ENCODE measurements at places on chromosomes 7 and 10.
A peak's percentile ranks its signal among the peaks of the same experiment; 100 is the strongest.

DNA sequence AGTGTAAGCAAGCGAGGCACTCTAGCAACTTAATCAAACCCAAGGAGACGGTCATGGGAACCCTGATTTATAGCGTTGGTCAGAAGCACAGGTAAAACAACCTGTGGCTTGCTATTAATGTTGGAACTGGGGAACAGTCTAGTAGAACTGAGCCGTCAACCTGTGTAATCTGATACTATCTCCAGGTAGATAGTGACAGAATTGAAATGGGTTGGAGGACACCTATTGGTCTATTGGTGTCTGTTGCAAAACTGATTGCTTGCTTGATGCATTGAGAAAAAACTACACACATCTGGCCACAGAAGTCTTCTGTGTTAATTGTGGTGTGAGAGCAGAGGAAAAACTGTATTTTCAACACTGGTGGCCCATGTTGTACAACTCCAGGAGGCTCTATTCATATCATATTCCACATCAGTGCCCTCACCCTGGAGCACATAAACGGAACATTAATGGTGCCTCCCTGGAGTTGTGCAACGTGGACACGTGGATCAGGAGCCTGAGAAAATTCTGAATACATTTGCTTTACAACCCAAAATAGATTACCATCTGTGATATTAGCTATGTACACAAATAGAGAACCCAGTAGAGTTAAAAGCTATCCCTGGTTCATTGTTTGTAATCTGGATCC, 112.2 kb downstream of the MYO3A start:
- no peak for DNase-seq

DNA sequence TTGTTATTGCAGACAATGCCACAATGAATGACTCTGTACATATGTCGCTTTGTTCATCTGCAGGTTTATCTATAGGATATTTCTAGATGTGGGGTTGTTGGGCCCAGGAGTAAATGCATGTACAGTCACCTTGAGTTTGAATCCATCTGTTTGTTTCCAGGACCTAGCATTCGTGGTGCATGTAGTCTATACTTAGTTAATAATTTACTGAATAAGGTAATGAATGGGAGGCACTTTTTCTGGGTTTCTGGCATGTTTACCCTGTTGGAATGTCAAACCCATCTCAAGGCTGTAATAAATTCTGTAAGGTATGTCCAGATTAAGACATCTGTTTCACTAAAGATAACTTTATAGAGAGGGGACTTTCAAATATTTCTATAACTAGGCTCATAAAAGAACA, 23.5 kb downstream of the HECTD2 start:
- no peak for DNase-seq

- no peak for DNase-seq
These were observed 26.6 kb upstream of the DDC start for GRCh38 chr7:50591480-50592438.

GRCh38 chr7:141701489-141702046, 398 bp downstream of the DENND11 start:
- peak; percentile 82 for DNase-seq

DNA sequence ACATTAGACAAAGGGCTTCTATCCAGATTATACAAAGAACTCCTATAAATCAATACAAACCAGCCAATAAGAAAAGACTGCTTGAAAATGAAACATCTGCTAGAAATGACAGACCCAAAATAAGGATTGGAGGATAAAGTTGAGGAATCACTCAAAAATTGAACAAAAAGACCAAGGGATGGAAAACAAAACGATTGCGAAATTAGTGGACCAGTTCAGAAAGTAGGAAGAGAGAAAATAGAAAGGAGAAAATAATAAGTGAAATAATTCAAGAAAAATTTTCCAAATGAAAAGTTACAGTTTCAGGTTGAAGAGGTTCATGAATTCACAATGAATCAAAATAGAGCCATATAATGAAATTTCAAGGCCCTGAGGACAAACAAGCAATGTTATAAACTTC, 115.8 kb upstream of the CTBP2 start:
- DNase-seq: no peak

DNA sequence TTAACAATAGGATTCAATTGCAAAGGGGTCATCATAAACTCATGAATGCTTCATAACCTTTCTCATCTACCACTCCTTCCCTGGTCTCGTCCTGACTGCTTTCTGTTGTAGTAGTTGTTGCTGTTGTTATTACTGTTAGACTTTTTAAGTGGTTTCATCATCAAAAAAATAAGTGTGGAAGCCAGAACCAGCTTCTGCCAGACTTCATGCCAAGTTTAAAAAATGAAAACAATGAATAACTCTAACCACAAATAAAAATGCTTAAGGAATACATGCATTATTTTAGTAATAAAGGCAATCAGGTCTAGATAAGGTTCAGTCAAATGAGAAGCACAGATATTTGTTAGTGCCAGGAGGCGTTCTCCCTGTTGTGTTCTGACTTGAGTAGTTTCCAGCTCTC, 85.4 kb downstream of the PCLO start:
- DNase-seq: no peak

DNA sequence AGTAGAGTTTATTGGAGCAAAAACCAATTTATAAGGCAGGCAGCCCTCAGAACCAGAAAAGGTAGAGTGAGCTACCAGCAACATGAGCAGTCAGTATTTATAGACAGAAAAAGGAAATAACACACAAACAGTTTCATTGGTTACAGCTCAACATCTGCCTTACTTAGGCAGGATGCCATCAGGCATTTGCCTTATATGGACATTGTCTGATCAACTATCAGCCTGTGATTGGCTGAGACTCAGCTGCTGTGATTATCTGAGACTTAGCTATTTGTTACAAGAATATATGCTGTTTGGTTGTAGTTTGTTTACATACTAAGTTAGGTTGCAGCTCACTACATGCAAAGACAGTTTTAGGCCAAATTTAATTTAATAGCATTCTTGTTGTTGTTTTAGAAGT, 60.4 kb upstream of the CDK1 start:
- DNase-seq: no peak

- peak; percentile 98 for DNase-seq
These were observed at the start of gene MTPN for GRCh38 chr7:135977007-135977741. Gene MTPN, minus strand, starts transcription at chr7:135977359. Its CDS starts 259 bp downstream, at chr7:135977100.

DNA sequence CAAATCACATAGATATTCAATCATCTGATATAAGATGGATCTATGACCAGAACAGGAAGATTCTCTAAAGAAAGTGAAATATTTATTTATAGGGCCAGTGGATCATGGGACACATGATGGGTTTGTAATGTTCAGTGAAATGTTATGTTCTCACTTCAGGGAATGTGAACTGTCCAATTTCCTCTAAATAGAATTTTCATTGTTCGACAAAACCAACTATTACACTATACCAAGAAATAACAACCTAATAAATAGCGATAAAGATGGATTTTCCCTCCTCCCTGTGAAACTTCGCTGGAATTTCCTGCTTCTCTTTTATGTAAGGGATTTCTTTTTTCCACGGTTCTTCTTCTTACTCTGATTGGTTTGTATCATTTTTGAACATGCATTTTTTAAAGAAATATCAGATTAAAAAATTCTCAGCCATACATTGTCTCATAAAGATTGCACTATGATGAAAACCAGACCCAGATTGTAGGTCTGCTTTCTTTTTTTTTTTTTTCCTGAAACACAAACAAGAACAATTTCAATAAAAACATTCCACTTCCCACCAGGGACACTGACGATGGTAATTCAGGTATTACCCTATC, 139.8 kb upstream of the ZEB1 start:
- DNase-seq: no peak

GRCh38 chr10:101694674-101695403, at the start of gene FBXW4:
Gene FBXW4, minus strand, starts transcription at chr10:101695170. Its CDS starts 65 bp downstream, at chr10:101695105.
- peak; percentile 84 for DNase-seq

- DNase-seq: no peak
These were observed 161.7 kb upstream of the TPK1 start for GRCh38 chr7:144997512-144997911.

DNA sequence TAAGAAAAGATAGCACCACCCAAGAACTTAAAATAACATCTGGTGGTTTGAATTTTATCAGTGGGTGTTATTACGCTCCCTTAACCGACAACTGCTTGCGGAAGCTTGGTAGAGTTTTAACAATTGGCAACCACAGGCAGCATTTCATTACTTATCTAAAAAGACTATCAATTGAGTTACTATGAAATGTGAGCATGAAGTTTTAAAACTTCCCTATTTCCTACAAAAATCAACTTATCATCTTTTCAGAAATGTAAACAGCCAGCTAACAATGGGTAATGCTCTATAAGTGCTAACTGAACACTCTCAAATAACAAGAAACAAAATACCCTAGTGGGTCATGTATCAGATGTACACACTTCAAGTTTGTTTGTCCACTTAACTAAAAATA, 68.8 kb downstream of the OSBPL3 start:
- peak; percentile 34 for DNase-seq

DNA sequence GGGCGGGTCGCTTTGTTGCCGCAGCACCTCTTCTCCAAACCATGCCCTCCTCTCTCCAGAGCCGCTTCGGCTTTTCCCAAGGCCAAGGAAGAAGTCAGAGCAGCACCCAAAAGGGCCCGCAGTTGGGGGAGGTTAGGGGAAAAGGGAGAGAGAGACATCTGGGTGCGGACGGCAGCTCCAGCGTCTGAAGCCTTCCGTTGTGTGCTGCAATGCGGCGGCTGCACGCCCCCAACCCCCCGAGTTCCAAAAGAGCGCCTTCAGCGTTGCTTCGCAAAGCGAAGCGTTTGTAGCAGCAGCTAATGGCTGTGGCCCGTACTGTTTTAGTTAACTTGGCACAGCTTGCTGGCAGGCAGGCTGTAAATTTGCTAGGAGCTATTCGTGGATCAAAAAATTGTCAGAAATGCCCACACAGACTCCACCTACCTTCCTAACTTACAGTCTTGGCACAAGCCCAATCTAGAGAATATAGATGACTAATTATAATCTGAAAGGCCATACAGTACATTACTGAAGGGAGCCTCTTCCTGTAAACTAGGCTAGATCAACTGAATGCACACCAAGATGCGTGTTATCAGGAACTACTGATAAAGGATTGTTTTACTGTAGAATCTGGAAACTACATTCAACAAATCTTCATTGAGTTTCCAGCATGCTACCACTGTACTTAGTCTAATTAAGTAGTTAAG, 1.1 kb upstream of the KBTBD2 start:
- DNase-seq: peak; percentile 68

- DNase-seq: peak; percentile 40
These were observed 54.3 kb downstream of the CLIP2 start for GRCh38 chr7:74343281-74344131.

DNA sequence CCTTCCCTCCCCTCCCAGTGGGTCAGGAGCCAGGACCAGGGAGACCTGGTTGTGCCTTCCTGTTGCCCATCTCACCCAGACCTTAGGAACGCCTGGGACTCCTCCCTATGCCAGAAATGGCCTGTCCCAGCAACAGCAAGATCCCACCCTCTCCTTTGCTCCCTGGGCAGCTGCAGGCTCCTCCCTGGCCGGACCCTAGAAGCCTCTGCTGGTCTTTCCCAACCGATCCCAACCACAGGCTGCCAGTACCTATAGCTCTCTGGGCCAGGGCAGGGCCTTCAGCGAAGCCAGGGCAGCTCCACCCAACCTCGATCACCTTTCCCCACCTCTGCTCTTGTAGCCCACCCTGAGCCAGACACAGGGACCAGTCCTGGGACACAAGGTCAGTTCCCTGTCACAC, 21.9 kb downstream of the LDB3 start:
- DNase-seq: no peak

GRCh38 chr7:14048889-14049288, 59.4 kb upstream of the ETV1 start:
- no peak for DNase-seq

DNA sequence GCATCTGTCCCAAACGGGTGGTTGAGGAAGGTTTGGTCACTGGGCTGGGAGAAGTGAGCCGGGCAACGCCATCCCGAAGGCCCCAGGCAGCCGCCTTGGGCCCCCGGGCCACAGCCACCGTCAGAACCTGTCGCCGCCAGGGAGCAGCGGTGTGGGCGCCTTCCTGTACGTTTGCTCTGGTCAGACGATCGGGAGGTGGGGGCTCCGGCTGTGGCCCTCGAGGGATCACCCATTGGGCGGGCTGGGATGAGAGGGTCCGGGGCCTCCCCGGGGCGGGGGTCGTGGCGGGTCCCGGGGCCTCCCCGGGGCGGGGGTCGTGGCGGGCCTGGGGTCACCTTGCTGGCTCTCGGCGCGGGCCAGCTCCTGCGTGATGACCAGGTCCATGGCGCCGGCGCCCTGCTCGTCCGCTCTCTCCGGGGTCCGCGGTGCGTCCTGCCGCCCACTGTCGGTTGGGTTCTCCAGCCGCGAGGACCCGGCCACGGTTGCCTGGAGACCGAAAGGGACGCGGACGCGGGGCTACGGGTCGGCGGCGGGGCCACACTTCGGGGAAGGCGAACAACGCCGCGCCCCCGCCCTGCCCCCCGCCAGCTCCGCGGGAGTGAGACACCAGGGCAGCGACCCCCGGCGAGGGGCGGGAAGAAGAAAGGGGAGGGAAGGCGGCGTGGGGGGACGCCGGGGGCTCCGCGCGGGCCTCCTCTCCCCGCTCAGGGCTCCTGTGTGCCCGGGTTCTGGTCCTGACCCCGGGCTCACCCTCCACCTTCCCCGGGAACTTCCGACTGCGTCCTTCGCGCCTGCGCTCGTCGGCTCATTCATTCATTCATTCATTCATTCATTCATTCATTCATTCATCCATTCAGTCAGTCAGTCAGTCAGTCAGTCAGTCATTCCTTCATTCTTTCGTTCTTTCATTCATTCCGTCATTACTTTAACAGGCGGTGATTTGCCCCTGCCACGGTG, at the start of gene CFAP46:
TSS of gene CFAP46 (minus strand) at position 470 of the 957 bp plus-strand sequence. CDS start at position 384, 86 bp downstream.
- peak; percentile 67 for DNase-seq

DNA sequence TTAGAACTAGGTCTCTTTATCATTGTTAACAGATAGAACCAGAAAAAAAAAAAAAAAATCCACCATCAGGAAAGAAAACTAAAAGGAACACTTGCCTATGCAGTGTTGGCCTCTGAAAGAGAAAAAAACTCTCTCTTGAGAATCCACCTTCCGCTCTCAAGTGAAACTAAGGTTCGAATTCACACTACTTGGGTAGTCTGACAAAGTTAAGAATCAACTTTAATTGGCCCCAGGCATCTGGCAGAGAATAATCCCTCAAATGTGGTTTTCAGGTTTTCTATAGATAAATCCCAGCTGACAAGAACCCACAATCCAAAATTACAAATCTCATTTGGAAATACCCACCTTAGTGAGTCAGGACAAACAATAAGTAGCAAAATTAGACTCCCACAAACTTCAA, 199.7 kb upstream of the LRRN3 start:
- DNase-seq: no peak

DNA sequence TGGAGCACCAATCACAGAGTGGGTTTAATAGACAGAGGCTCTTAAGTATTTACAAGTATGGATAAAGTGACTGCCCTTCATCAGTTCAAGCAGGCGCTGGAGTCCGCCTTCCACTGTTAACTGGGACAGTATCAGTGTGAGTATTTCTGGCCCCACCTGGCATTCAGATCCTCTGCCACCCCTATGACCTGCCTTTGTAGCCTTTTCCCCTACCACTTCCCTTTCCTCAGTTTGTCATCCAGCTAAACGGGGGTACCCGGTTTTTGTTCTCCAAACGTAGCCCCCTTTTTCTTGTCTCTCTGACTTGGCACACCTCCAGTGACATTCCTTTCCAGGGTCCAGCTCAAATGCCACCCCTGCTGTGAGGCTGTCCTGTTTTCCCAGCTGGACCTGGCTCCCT, 134.4 kb downstream of the SNX10 start:
- DNase-seq: no peak

Measured in activated CD4-positive, alpha-beta T cell treated with anti-CD3 and anti-CD28 coated beads for 36 hours (primary cell).